Activated effector memory CD4-positive, alpha-beta T cell treated with Interleukin-2 at 50 U/mL for 16 hours (primary cell): ENCODE measurements at places on chromosomes 3 and 15.

DNA sequence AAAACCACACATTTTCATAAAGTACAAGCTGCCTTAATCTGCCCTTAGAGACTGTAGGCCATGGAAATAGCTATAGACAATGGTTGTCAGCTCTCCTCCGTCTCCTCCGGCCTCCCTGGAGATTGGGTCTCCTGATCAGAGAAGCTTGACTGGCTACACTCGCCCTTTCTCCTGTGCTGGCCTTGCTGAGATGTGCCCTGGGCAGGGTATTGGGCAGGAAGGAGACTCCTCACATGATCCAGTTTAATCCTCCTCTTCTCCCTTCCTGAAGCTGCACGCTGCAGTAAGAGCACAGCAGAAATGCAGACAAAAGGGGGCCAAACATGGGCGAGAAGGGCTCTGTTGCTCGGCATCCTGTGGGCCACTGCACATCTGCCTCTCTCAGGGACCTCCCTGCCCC is at the start of gene SLC24A5:
Gene SLC24A5, plus strand, starts transcription at position 246 of the 400 bp plus-strand sequence. Its CDS starts 55 bp downstream, at position 301.
- DNase-seq: no peak

- DNase-seq: no peak
These were observed 5.9 kb upstream of the FMN1 start for GRCh38 chr15:33200444-33200843.

GRCh38 chr15:95286352-95286880 is 1044.1 kb upstream of the NR2F2 start:
- DNase-seq: no peak

- DNase-seq: no peak
These were observed 23.0 kb downstream of the LRIG1 start for GRCh38 chr3:66477856-66478255.

- no peak for DNase-seq
These were observed 611.9 kb downstream of the EDEM1 start for GRCh38 chr3:5799398-5799797.

DNA sequence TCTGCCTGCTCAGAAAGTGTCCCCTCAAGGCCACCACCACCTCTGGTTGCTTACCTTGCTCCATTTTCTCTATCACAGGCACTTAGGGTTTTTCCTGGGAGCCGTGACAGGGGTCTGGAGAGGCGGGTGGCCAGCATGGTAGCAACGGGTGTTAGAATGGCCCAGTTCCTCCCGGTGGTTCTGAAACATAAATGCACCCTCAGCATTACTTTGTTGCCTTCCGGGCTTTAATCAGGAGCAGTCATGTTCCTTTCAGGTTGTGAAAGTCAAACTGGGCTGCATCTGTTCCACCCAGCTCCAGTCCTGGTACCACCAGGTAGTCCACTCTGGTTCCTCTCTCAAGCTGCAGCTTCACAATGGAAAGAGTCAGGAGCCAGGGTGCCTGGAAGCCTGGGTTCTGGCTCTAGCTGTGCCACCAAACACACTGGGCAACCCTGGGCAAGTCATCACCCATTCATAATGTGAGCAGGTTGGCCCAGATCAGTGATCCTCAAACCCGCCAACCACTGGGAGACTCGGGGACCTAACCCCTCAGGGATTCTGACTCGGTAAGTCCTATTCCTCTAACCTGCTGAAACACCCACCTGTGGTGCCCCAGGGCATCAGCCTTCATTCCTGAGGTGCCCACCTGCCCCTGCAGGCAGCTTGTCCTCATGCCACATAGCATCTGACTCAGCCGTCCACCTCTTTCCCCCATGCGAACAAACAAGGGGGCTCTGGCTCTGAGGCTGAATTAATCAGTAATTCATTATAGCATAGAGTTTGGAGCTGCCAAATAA is 9.3 kb downstream of the BDH1 start:
- DNase-seq: no peak

GRCh38 chr3:150146991-150147761 is 176.5 kb upstream of the PFN2 start:
- no peak for DNase-seq

GRCh38 chr3:113614402-113614801 is 82.0 kb downstream of the USF3 start:
- DNase-seq: no peak

GRCh38 chr3:71542521-71543370 is 40.8 kb downstream of the FOXP1 start:
- DNase-seq: no peak

DNA sequence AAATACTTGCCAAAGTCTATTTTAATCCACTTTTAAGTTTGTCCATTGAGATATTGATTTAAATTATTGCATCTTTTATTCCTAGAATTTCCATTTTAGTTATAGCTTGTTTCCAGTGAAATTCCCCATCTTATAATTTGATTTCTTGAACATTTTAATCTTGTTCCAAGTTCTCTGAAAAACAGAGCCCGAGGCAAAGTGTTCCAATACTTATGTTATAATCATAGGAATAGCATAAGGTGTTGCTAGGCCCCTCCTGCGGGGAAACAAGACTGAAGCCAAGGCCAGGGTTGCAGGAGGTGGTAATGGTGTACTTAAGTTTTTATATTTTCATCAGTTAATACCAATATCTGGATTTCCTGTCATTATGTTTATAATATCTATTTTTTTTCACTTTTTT is 226.6 kb downstream of the ADAMTSL3 start:
- DNase-seq: no peak

DNA sequence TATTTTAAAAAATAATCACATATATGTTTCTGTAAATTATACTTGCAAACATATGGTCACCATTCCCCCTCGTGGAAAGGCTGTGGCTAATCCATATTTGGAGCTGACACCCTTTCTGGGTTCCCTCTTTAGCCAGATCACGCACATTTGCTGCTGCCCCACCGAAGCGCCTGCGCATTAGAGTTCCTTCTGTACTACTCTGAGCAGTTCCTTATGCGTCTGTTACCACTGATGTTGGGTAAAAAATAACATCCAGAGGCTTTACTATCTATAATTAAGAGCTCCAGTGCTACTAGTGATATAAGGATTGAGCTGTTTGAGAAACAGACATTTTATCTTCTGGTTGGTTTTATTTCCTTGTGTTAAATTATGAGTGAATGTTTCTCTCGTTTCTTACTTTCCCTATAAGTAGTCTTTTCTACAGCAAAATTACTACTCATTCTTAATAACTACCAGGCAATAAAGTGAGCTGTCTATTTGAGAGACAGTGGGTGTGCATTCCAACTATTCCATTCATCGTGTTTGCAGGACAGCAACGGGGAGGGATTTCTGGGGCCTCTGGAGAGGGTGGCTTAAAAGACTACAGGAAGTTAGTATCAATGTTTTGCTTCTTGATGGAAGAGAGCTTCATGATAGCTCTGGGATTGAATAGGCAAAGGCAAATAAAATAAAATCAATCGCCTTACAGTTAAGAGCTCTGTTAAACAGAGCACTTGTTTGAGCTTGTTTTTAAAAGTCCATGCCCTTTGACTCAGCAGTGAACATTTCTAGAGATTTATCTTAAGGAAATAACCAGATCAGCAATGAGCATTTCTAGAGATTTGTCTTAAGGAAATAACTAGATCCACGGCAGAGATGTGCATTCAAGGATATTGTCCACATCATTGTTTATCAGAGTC is 245.2 kb downstream of the CD47 start:
- no peak for DNase-seq

DNA sequence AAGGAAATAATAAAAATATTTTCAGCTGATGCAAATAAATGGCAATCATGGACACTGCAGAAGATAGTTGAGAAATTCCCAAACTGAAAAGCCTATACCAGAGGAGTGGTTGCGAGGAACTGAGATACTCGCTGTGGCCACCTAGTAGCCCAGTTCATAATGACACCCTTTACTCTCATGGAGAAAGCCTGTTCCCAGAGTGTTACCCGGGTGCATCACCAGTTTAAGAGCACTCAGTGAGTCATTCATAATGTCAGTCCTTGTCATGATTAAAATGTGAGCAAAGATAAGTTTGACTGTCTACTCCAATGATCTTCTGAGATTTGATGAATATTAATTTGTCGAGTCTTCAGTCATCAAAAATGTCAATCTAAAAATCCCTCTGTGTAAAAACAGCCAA is 138.4 kb upstream of the LRRC3B start:
- no peak for DNase-seq

- no peak for DNase-seq
These were observed 15.9 kb downstream of the COMMD2 start for GRCh38 chr3:149736175-149736952.

DNA sequence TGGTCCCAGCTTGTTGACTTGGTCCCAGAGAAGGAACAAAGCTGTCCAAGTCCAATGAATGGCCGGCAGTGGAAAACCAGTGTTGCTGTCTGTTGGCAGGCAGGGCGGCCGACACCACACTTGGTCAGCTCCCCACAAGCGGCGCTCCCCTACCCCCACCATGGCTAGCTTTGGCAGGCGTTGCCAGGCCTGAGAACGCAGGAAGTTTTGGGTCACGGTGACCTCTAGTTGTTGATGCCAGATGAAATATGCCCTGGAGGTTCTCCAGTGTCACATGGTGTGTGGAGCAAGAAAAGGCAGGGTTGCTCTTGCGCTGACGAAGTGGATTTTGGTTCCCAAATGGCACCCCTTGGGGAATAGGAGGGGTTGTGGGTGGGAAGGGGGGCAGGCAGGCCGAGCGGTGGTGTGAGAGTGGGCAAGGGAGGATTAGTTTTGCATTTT is 72.7 kb upstream of the TPRG1 start:
- DNase-seq: no peak

- no peak for DNase-seq
These were observed 720.9 kb downstream of the DIPK2A start for GRCh38 chr3:144692488-144692887.

- DNase-seq: no peak
These were observed 3.1 kb downstream of the MESP1 start for GRCh38 chr15:89747708-89748682.

DNA sequence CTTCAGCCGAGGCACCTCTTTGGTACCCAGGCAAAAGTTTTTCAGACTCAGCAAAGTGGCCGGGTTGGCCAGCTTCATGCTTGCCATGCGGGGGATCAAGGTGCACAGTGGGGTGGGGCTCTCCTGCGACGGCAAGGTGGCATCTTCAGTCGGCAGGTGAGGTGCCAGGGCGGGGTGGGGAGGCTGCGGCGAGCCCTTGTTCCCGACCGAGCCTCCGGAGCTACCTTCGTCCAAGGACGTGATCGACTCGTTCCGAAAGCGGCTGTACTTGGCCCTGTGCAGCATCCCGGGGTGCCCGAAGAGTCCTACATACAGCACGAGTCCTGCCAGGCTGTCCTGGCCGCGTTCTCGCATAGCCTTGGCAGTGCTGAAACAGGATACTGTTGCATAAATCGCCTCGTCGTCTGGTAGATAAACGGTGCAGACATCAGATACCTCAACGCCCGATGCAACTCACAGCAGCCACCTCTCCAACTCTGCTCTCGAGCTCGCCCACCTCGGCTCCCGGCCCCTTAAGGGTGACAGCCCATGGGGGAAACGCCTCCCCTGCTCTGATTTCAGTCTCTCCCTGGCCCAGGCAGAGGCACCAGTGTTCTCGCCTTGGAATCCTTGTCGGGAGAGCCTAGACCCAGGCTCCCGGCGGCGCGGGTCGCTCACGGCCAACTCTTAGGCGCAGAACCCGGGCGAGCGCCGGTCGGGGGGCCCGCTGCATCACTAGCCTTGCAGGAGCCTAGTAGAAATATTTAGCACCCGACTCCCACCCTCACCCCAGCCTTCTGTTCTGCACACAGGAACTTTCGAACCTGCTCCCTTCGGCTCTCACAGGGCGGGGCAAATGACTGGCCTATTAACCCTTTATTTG is 826 bp downstream of the SHC4 start:
- DNase-seq: no peak

DNA sequence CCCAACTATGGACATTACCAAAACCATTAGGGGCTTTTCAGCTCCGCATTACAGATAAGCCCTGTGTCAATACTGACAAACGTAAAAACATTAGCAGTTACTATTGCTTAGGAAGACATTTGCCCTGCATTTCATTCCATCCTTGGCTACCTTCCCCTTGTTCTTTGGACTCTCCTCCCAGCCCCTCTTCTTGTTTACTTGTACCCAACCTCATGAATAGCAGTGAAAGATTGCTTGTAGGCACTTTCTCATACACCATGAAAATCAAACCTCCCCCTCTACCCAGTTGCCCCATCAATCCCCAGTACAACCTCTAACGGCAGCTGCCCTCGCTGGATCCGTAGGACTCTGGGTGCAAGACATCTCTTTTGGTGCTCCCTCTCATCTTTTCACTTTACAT is 16.9 kb upstream of the FAM107A start:
- no peak for DNase-seq

DNA sequence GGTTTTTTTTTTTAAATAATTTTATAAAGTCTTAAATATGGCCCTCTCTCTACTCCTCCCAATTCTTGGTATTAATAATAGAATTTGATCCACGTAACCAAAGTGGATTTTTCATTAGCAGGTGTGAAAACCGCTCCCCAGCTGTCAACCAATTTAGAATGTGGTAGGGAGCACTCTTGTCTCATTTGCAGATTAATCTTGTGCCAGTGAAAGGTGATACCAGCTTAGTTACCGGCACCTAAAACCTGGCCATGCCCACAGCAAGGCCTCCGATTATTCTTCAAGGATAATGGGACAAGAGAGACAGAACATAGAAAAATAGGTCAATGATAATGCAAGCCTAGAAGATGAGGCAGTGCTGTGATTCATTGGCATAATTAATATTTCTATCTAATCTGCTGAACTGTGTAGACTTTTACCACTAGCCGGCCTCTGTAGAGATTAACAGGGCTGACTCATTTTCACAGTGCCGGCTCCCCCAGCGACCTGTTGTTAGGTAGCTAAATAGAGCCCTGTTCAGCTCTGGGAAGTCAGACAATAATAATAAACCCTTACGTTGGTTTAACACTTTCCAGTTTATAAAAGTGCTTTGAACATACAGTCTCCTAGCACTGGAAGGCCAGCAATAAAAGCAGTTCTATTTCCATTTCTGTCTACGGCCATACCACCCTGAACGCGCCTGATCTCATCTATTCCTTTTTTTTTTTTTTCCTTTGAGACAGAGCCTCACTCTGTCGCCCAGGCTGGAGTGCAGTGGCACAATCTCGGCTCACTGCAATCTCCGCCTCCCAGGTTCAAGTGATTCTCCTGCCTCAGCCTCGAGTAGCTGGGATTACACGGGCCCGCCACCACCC is 102.9 kb downstream of the SHQ1 start:
- no peak for DNase-seq

GRCh38 chr15:81056304-81056703 is 55.6 kb downstream of the TLNRD1 start:
- no peak for DNase-seq

- no peak for DNase-seq
These were observed 33.6 kb downstream of the ZNF280D start for GRCh38 chr15:56699743-56700142.

GRCh38 chr15:67080118-67080899 is 14.9 kb downstream of the SMAD3 start:
- DNase-seq: no peak

GRCh38 chr3:105758451-105758850 is 110.4 kb downstream of the CBLB start:
- DNase-seq: no peak

DNA sequence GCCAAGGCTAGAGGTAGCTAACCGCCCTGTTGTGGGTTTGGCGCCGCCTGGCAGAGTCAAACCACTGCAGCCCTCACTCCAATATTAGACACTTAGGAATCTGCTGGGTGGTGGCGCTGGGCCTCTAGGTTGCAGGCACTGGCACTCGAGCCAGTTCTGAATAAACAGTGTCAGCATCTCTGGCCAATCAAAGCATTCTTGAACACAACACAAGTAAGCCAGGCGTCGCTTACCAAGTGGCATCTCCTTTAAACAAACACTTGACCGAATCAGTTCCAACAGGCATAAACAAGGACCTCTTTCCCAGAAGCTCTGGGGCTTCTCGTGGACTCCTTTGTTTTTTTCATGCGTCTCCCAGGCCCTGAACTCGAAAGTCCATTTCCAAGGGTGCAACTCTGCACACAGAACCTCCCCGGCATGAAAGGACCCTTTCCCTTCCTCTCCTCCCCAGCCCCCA is 82.3 kb downstream of the LRIG1 start:
- DNase-seq: no peak

- DNase-seq: no peak
These were observed 441.5 kb upstream of the RARB start for GRCh38 chr3:24986612-24987011.
